ENCODE measurements at places on chromosomes 7 and 10.

- DNase-seq, result no peak
Measured at GRCh38 chr7:28579571-28579970, 167.3 kb downstream of the CREB5 start.

- no peak for DNase-seq
Measured at GRCh38 chr10:133079836-133080682, 7.7 kb upstream of the ADGRA1 start.

DNA sequence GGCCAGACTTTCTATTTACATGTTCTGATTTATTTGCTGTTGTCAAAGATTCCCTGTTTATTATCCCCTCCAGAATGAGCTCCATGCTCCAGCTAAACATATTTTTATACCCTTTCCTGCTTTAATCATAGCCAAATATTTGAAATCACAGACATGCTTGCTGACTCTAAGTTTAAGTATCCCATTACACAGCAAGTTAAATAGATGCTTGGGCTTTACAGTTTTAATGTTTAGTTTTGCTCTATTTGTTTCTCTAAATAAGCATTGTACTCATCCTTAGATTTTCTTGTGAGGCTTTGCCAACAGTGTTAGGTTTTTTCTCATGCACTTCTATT lies 196.8 kb downstream of the TAX1BP1 start:
- no peak for DNase-seq

DNA sequence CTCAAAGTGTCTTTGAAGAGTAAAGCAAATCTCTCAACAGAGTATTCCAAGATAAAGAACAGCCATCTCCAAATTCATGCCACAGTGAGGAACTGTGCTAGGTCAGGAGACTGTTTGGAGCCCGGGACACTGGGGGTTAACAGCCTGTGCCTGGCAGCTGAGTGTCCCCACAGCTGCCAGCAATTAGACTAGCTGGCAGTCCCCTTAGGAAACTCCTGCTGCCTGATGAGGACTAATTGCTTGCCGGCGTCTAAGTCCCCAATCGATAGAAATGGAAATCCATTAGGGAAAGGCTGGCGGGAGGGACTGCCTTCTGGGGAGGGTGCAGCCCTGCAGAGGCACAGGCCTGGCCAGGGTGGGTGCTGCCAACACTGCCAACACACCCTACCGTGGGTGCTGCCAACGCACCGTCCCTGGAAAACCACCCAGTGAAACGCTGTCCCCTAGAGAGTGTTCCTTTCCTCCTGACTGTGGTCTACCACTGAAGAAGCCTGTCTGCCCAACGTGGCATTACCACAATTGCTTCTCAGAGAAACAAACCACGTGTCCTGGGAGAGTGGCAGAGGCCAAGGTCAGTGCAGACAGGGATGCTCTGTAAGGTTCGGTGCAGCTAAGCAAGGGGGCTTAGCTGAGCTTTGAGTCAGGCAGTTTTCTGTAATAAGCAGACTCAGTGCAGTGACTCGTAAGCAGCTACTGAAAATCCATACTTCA lies 60.8 kb downstream of the XRCC2 start:
- no peak for DNase-seq

DNA sequence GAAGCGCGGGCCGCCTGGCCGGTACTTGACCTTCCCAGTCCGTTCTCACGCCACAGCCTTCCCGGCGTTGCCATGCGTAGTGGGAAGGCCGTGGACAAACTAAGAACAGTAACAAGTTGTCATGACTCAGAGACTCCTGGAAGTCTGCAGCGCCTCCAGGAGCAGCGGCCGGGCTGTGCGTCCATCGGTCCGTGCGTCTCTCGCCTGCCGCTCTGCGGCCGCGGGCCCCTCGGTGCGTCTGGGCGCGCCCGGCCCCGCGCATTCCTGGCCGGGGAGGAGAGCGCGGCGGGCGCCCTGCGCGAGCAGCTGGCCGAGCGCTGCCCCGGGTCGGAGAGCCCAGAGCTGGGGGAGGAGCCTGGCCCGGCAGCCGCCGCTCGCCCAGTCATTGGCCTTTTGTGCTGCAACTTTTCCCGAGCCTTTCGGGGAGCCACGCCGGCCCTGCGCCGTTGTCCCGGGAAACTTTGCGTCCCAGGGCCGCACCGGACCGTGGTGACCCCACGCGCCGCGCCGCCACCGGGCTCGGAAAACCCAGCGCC lies 123.7 kb downstream of the TACC2 start:
- DNase-seq, result no peak

All from activated CD4-positive, alpha-beta T cell treated with anti-CD3 and anti-CD28 coated beads, Interleukin-2, Interleukin-6, amounts not matched to agents 100 ng/mL and 50 ng/mL, durations not matched to agents 16 hours and 8 hours (primary cell).